ENCODE measurements at places on chromosomes 1 and 21.

DNA sequence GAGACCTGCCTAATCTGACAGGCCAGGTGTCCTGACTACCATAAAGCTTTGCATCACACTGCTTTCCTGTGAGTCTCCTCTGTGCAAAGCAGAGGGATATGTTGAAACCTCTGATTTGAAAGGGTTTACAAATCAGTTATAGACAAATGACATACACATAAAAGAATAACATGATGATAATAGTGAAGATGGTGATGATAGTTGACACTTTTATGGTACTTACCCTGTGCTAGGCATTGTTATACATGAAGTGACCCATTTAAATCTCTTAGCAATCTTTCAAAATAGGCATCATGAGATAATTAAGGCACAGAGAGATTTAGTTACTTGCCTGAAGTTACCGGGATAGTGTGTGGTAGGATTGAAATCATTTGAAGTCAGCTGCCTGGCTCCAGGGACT, 34.1 kb upstream of the PKN2 start:
- no peak for DNase-seq

DNA sequence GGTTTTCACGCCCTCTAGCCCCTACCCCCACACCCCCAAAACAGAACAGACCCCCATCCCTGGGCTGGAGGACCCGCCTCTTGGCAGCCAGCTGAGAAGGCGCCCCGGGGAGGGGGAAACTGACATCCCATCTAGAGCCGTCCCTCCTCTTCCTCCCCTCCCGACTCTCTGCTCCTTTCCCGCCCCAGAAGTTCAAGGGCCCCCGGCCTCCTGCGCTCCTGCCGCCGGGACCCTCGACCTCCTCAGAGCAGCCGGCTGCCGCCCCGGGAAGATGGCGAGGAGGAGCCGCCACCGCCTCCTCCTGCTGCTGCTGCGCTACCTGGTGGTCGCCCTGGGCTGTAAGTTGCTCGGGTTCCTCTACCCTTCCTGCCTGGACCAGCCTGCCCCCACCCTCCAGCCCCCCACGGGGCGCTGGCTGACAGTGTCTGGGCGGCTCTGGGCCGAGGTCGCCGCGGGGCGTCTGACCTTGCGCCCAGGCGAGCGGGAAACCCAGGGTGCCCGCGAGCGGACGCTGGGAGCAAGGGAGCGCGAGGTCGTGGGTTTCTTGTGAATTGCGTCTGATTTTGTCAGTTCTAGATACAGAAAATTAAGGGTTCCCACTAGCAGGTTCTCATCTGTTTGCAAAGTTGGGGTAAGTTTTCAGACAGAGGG, 618 bp downstream of the JAM2 start:
- DNase-seq, result peak; percentile 17

GRCh38 chr1:94792473-94793295, 27.5 kb upstream of the SLC44A3 start:
- peak; percentile 32 for DNase-seq

- DNase-seq, result peak; percentile 0
Observed at GRCh38 chr1:108327534-108328466, 83.9 kb upstream of the NBPF4 start.

DNA sequence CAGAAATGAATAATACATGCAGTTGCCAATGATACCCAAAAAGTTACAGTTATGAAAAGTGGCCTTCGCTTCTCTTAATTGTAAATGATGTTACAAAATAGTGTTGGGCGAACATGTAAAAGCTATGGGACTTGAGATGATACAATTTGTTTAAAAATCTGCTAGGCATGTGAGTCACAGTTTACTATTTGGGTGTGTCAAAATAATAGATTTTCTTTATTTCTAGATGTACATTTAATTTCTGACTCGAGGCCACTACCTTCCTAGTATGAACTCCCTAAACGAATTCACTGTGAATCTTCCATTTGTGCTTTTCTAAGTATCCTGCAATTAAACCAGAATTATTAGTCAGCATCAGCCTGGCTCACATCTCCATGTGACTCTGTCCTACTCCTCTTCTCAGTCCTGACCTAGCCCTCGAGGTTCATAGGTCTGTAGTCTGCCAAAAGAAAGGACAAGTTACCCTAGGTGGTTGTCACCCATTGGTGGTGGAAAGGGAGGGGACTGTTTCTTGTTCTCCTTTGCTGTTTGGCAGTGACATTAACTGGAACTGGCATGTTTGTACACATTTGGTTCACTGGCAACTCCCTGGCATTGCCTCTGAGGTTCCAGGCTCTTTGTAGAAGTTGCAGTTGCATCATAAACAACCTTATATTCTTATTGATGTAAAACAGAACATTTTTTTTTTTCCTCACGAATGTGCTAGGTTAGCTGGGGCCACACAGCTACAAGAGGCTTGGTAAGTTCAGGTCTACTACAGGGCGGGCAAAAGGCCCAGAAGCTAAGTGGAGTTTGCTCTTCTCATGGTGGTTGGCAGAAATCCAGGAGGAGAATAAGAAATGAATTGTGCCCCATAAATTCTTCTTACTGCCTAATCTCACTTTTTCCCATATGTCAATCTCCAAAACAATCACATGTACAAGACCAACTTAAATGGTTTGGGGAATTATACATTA, 746.5 kb upstream of the ADAMTS5 start:
- DNase-seq, result peak; percentile 49

DNA sequence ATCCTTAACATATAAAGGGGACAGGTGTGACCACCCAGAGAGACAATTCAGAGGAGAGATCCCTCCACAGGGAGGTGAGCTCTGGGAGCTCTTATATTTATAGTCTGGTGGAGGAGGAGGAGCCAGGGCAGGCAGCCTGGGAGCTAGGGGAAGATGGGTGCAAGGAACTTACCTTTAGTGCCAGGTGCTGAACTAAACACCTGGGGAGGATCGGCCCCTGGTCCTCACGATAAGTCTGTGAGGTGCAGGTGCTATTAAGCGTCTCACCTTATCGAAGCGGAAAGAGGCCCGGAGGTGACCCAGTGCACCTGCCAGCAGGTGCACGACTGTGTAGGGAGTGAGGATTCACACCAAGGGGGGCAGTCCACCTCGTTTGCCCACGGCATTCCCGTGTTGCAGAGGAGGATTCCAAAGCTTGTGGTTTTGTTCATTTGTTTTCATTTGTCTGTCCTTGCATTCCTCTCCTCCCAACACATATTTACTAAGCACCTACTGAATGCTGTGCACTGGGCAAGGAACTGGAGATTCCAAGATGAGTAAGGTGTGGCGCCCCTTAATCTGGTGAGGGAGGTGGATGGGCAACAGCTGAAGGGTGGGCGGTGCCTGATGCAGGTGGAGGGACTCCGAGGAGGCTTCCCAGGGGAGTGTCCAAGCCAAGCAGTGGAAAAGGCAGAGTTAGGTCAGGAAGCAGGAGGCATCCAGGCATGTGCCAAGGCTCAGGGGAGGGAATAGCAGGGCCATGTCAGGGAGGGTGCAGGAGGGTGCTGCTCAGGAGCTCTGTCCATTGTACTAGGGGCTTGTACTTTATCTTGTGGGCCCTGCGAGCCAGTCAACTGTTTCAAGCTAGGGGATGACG, 11.5 kb downstream of the ARHGEF10L start:
- DNase-seq, result no peak

- DNase-seq, result no peak
Observed at GRCh38 chr1:183417772-183418491, at the start of gene NMNAT2. NMNAT2 (minus strand) TSS chr1:183418380; CDS start chr1:183418267, 113 bp downstream.
